ENCODE measurements at places on chromosomes 4 and X.
A peak's percentile ranks its signal among the peaks of the same experiment; 100 is the strongest.

- peak; percentile 73 for DNase-seq
These were observed 47.2 kb upstream of the LAS1L start for GRCh38 chrX:65581661-65582339.

DNA sequence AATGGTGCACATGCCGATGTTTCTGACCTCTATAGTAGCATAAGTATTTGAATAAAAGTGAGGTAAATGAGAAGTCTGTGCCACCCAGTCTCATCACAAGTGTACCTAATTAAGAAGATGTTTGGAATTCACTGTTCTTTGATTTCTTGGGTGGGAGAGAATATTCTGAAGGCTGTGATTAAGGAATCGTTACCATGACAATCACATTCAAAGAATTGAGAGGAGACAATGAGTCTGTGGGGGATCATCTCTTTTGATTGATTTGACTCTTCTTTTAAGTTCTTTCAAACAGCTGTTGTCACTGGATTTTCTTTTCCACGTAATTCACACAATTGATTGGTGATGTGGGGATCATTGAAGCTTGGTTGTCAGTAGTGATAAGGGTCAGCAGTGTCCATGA, 18.1 kb downstream of the FHL1 start:
- DNase-seq: no peak

DNA sequence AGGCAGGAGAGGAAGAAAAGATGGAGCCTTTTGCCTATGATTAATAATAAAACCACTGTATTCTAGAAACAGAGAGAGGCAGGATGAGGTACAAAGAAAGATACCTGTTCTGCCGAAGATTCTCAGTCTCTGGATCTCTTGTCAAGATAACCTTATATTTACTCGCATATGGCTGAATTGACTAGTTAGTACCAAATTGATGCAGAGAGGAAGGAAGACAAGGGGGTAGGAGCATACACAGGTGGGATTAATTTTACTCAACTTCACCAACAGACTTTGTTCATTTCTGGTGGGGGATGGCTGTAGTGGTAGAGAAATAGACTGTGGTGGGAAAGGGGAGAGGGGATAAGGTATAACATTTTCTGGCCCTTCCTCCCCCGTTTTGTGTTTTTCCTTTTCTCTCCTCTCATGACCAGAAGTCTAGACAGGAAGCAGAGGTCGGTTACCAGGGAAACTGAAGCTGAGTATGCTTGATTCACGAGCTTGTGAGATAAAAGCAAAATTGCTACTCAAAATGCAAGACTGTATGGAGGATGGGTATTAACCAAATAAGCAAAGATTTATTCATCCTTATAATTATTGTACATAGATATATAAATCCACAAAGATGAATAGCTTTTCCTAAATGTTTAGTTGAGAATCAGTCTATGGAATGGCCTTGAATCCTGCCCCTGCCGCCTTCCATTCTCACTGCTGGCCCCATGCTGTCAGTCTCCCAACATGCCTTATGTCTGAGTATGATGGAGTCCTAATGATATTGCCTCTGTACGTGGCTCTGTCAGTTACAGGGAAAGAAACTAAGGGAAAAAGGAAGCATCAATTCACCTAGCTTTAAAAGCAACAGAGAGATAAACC, 17.8 kb upstream of the PAGE2B start:
- no peak for DNase-seq

GRCh38 chrX:129115104-129115503, 408.2 kb downstream of the SMARCA1 start:
- peak; percentile 5 for DNase-seq

DNA sequence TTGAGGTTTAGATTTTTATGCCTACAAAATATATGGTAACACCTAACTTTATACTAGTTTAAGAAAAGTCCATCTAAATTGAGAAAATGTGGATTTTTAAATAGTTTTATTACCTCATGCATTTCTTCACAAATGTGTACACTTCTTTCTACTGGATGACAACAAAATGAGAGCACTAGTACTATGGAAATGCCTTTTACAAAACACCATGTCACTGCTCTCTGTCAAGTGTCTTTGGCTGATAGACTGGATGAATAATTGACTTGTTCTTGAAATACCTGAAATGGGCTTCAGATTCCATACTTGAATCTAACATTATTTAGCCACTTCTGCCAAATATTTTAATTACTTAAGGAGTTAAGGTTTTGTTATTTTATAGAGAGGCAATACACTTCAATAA, 49.5 kb downstream of the AMELX start:
- no peak for DNase-seq

GRCh38 chr4:151519728-151520415, 110.9 kb downstream of the FHIP1A start:
- DNase-seq: no peak

DNA sequence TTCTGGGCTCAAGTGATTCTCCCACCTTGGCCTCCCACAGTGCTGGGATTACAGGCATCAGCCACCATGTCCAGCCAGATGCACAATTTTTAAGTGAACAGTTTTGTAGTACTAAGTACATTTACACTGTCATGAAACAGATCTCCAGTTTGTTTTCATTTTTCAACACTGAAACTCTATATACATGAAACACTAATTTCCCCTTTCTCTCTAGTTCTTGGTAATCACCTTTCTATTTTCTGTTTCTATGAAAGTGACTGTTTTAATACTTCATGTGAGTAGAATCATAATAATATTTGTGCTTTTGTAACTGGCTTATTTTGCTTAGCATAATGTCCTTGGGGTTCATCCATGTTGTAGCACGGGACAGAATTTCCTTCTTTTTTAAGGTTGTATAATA, 237.4 kb downstream of the CAMK2D start:
- DNase-seq: no peak

DNA sequence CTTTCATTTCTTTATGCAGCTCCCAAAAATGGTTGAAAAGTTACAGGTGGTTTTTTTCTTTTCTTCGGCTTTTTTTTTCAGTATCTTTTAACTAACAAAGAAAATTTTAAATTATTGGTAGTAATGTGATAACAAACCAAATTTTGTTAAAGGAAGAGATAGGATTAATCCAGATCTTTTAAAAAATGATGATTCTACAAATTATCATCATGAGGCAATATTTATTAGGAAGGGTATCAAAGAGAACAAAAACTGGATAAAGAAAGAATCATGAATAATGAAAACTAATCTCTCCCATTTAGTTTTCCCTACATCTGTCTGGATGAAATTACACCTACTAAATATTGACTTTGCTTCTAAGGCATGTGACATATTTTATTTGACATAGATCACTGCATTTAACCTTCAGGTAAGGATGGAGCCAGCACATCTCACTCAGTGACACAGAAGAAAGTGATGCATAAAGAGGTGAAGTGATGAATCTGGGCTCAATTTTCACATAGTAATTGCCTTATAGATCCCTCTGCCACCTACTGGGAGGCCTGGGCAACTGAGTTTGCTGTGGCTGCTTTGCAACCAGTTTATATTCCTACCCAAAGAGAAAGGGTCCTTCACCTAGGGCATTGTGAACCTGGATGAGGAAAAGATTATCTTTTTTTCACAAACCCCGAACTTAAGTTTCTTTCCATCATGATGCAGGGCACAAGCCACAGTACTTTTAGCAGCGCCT, 155.6 kb downstream of the HNRNPD start:
- DNase-seq: no peak

GRCh38 chr4:88533937-88534750, 10.6 kb upstream of the PYURF start:
- DNase-seq: no peak

DNA sequence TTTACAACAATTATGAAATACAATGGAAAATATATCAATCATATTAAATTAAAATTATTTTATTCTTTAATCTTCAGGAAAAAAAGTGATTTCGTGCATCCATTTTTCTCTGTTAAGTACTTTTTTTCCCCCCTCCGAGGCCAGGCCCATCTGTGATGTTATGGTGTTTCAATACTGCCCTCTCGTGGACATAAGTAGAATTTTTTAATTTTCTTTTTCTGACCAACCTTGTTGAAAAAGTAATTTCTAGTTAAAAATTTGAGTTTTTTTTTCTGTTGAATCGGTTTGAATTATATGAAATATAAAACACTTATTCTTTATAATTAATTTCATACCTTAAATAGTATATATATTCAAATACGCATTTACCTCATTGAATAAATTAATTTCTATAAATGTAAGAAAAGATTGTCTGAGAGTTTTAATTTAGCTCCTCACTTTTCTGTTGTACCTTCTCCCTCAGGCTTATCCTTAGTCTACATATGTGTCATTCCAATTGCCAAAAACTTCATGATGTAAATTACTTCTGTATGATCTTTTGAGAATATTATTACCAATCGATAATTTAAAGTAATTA, 175.8 kb upstream of the TECRL start:
- DNase-seq: peak; percentile 18

- DNase-seq: no peak
These were observed 206.3 kb upstream of the LCORL start for GRCh38 chr4:18227880-18228279.

- DNase-seq: peak; percentile 21
These were observed 212.9 kb downstream of the CBR4 start for GRCh38 chr4:168797194-168797593.

GRCh38 chr4:166896254-166896653, 338.0 kb downstream of the SPOCK3 start:
- DNase-seq: peak; percentile 4

DNA sequence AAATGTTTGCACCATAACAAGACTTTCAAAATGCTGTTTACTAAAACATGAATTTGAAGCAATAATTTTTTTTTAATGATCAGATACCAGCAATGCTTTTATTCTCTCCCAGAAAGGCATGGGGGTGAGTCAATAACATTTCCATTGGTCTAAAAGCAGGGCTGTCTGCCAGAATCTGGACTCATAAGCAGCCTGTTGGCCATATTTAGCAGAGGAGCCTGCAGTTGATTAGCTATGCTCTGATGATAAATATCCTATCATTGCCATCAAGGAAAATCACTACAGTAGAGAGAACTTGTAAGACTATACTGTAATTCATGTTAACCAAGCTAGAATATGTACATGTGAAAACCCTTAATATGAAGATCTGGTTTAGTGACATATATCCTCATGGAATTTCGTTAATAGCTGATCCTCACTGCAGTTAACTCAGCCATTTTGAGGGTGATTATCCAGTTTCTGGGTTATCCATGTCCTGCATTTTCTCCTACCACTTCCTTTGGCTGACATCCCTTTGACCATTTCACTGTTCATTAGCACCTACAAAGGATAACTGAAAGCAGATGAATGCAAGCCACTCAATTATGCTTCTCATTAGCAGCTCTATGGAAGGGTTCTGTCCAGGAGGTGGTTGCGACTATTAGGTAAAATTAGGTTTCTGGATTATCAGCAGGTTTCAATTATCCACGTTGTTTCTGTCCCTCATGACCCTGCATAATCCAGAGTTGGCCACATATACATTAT, 72.9 kb upstream of the DIAPH2 start:
- DNase-seq: no peak

DNA sequence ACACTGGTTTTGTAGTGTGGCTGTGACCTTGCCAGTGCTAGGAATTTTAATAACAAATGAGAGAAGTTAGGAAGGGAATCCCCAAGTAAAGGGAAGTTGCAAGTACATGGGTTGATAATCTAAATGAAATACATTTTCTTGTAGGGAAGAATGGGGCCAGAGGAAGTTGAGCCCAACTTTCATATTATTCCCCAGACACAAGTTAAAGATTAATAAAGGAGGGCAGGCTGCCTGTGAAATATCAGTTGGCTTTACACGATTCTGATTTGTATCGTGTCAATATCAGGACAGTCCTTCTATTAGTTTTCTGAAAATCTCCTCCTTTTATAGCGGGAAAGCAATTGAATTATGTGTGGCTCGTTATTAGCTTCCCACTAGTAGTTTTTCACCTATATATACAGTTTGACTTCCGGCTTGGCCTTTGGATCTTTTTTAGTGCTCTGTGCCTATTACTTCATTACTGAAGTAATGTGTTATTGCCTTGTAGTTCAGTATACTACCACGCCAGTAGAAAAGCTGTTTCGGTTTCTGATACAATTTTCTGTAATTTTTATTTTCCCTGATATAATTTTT, 1.7 kb downstream of the PDLIM5 start:
- DNase-seq: no peak

DNA sequence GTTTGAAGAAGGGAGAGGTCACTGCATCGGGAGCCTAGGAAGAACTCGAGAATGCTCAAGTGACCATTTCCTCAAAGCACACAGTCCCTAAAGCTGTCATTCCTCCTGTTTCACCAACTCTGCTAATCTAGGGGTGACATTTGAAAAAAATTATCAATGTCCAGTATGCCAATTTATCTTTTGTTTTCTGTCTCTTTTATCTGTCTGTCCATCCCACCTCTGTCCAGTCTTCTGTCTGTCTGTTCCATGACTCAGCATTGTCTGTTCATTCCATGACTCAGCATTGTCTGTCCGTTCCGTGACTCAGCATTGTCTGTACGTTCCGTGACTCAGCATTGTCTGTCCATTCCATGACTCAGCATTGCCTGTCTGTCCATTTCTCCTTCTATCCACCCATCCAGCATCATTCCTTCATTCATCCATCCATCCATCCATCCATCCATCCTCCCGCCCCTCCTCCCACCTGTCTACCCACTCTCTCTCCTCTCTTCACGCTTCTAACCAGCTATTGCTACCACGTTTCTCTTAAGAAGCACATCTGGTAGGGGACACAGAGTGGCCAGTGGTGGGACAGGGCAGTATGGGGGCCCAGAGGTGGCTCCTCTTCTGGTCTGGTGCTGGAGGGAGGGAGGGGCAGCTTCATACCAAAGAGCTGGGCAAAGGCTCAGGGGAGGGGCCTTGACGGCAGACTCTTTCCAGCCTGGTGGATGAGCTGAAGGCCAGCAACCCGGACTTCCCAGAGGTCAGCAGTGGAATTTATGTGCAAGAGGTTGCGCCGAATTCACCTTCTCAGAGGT, 34.1 kb downstream of the HTRA3 start:
- DNase-seq: peak; percentile 36

- no peak for DNase-seq
These were observed 42.7 kb downstream of the ABLIM2 start for GRCh38 chr4:8115916-8116315.

DNA sequence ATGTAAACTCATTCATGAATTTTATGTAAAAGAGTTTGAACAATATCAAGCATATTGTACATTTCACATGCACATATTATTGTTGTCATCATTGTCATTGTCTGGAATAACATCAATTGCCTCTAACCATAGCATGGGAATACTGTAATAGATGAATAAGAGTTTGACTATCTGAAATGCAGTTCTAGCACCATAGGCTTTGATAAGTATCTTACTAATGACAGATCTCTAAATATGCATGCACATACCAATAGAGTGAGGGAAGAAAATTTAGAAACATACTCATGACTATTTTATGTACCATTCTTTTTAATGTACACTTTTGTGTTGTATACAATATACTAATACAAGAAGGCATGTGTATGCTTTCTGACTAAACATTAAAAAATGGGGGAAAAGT, 161.6 kb upstream of the SPRY1 start:
- no peak for DNase-seq

- DNase-seq: peak; percentile 17
These were observed 80.3 kb upstream of the LSM6 start for GRCh38 chr4:146095091-146095690.

DNA sequence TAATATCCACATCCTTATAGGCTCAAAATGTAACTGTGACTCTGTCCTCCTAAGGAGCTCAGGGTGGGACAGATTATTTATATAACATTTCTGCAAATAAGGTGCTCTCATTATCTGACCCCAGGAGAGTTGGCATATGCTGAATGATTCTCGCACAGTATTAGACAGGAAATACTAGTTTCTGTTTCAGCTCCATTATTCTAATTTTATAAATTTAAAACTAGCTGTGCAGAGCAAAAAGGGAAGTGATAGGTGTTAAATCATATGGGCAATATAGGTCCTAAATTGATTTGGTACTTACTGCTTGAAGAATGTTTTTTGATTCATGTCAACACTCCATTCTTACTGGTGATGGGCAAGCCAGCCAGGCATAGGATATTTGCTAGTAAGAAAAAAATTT, 141.5 kb downstream of the GLRA2 start:
- no peak for DNase-seq

GRCh38 chrX:92230628-92231027, 451.5 kb downstream of the PCDH11X start:
- no peak for DNase-seq
